ENCODE measurements at places on chromosomes 6 and 20.
A peak's percentile ranks its signal among the peaks of the same experiment; 100 is the strongest.

- no peak for DNase-seq
Measured at GRCh38 chr6:112017760-112018537, 36.0 kb upstream of the CCN6 start.

DNA sequence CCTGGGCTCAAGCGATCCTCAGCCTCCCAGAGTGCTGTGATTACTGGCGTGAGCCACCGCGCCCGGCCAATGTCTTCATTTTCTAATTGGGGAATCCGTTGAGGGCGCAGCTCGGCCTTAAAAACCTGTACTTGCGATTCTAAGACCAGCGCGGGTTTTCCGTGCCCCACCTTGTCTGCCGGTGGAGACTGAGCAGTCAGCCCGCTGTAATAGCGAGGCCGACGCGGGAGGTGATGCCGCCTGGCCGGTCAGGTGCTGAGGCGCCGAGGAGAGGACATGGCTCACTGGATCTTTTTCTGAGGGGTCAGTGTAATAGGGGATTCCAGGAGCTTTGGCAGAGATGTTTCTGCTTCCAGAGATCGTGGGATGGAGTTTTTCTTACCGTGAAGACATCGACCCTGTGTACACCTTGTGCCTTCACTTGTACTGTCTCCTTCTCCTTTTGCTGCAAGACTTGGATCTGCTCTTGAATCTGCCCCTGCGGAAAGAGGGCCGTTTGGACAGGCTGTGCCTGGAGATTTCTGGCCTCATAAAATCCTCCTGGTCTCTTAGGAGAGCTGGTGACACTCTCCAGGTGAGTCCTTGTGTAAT is 1.5 kb downstream of the TRIM31 start:
- no peak for DNase-seq

- DNase-seq, result no peak
Measured at GRCh38 chr20:8571611-8572010, 439.5 kb downstream of the PLCB1 start.

DNA sequence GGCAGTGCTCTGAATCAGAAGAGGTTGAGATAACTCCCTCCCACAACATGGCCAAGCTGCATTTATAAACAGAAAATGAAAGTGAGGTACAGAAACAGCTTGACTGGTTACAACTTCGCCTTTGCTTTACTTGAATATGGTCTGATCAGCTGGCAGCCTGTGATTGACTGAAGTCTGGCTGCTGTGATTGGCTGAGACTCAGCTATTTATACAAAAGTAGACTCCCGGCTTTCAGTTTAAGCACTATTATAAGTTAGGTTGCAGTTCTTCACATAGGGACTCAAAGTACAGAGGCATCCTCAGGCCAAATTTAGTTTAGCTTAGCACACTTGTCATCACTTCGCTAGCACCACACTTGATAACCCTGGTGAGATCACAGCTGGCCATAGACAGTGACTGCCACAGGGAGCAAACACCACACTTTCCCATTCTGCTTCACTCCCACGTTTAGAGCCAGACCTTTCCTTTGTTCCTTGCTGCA is 362.6 kb downstream of the EPM2A start:
- DNase-seq, result peak; percentile 73

DNA sequence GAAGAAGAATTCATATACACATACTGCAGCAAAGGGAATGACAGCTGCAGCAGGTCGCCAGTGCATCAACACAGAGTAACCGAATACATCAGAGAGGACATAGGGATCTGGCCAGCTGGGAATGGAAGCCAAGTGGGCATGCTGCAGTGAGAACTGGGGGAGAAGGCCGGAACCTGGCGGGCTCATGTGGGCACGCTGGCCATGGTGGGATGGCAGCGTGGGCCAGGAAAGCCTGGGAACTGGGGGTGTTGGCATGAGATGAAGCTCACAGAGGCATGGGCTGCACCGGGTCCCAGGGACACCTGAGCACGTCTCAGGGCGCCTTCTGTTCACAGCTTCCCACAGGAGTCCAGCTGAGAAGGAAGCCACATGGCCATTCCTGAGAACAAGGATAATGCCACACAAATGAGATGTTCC is 139.5 kb upstream of the AGPAT4 start:
- no peak for DNase-seq

DNA sequence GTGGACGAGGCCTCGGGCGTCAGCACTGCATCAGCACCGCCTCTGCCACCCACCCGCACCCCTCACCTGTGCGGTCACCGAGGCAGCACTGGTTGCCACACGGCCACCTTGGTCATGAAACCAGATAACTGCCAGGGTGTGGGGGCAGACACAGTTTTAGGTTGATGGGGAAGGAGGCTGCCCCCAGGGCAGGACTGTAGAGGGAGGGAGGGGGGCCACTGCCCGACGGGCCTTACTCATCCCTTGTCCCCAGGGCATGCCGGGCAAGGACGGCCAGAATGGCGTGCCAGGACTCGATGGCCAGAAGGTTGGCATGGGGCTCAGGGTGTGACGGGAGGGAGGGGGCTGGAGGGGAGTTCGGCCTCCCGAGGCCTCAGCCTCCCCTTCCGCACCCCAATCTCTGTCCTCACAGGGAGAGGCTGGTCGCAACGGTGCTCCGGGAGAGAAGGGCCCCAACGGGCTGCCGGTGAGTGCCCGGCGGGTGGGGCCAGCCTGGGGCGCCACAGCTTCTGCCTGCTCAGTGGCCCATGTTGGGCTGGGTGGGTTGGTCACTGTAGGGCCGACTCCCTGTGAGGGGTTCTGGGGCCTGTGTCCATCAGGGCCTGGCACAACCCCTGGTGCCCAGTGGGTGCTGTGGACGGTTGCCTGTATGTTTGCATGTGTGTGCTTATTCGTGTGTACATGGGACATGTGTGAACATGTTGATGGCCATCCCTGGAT is 11.8 kb downstream of the COL9A3 start:
- DNase-seq, result no peak

GRCh38 chr6:147752689-147753403 is 244.4 kb downstream of the SAMD5 start:
- no peak for DNase-seq

DNA sequence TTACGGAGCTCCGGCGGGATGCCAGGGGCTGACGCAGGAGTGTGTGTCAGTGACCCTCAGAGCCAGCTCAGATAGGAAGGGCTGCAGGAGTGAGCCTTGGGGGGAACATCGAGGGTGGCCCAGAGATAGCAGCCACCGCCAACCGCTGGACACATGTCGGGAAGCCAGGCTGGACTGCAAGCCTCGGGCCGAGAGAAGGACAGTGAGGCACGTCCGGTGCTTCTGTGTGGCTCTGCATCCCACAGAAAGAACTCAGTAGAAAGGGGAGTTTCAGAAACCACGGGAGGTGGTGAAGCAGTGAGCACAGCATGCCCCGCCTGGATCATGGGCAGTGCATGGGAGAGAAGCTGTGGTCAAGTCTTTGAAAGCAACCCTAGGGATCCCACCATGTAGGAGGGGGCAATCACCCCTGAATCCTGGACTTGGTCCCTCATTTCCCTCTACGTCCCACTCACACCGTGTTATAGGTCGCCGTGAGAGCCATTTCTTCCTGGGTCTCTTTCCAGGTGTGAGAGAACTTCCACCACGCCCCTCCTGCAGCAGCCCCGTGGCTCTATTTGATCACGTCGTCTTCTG is 383.7 kb upstream of the CDH4 start:
- DNase-seq, result no peak

Data from heart left ventricle (tissue), 16 donors.